ENCODE measurements at places on chromosomes 16 and 17.

GRCh38 chr17:17395885-17396284 is 80.9 kb upstream of the MED9 start:
- no peak for DNase-seq

- DNase-seq = no peak
These were observed 5.9 kb downstream of the CLEC19A start for GRCh38 chr16:19291475-19291874.

DNA sequence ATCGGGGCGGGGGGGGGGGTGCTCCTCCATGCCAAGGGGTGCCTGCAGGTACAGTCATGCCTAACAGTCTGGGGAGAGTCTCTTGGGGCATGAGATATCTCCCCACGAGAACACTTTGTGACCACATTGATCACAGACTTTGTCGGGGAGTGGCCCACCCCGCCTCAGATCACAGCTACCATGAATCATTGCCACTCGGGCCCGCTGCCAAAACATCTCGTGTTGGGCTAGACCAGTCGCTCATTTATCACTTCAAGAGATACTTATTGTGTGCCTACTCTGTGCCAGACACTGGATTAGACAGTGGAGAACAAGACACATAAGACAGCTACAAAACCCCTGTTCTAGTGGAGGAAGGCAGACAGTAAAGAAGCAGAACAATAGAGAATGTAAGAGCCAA is 72.6 kb downstream of the CLEC16A start:
- peak; percentile 81 for DNase-seq

GRCh38 chr17:80941743-80942422 is 49.8 kb upstream of the CHMP6 start:
- no peak for DNase-seq

- no peak for DNase-seq
These were observed 2.4 kb downstream of the TPPP3 start for GRCh38 chr16:67390816-67391423.

DNA sequence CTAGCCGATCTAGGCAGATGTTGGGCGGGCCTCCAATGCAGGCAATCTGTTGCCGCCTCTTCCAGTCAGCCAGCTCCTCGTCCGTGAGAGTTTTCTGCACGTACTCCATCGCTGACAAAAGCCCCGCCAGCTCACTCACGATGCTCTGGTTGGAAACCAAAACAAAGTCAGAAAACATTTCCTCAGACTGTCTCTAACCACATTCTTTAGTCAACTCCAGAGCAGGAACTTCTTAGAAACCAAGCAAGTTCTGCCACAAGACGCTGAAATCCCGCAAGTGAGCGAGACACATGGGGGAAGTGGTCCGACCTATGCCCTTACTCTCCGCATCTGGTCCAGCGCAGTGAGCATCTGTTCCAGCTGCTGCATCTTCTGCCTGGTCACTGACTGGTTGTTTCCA is 49.1 kb downstream of the STAT5A start:
- peak; percentile 84 for DNase-seq

DNA sequence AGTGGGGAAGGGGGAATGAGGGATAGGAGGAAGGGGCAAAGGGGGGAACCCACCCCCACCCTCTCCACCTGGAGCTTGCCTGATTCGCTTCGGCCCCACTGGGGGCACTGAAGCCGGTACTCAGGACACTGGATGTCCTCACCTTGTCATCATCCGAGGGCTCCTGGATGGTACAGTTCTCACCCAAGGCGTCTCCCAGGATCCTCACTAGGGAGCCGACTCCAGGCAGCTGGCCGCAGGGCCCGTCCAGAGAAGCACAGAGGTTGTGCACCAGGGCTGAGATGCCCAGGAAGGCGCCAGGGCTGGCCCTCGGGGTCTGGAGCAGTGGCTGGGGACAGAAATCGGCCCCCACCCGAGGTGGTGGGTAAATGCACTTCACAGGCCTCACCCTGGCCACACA is 92.3 kb downstream of the LITAF start:
- no peak for DNase-seq

GRCh38 chr17:42072323-42073187 is 22.2 kb upstream of the C17orf113 start:
- DNase-seq = no peak

- no peak for DNase-seq
These were observed 1.5 kb downstream of the N4BP1 start for GRCh38 chr16:48608452-48608851.

DNA sequence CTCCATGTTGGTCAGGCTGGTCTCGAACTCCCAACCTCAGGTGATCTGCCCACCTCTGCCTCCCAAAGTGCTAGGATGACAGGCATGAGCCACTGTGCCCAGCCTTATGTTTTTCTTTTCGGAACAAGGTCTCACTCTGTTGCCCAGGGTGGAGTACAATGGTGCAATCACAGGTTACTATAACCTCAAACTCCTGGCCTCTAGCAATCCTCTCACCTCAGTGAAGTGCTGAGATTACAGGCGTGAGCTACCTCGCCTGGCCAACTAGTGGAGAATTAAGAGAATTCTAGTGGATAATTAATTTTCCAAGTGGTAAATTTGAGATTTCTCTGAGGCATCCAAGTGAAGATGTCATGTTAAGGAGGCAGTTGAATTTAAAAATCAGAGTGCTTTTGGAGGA is 2.9 kb upstream of the FBXO47 start:
- no peak for DNase-seq

DNA sequence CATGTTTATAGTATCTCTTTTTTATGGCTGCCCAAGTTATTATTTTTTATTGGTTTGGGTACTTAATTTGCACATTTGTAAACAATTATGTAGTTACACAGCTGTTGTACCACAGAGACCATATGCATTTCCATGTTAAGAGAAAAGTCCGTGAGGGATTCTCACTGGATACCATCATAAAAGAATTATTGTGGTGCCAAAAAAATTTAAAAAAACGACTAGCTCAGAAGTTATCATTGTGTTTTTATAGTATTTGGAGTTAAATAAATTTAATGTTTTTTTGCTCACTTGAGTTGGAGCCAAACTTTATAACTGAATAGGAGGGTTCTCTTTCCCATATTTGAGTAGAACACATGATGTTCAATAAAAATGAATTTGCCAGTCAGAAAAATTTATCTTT is 618.7 kb downstream of the WWOX start:
- no peak for DNase-seq

DNA sequence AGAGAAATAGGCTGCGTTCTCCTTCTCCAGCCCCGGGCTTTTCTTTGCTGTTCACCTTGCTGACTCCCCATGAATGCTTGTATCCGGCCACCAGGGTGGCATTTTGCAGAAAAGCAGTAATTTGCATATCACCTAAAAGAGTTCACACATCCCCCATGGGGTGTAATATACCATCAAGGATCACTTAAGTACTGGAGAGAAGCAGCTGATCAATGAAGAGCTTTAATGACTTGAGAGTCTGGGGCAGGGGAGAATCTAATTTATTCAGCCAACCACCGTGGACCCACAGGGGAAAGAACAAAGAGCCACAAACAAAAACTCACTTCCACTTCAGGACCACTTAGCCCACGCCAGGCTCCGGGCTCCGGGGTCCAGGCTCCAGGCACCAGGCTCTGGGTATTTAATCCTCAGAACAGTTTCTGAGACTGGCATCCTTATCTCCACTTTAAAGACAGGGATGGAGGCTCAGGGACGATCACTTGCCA is 33.9 kb upstream of the SEC14L1 start:
- peak; percentile 59 for DNase-seq

DNA sequence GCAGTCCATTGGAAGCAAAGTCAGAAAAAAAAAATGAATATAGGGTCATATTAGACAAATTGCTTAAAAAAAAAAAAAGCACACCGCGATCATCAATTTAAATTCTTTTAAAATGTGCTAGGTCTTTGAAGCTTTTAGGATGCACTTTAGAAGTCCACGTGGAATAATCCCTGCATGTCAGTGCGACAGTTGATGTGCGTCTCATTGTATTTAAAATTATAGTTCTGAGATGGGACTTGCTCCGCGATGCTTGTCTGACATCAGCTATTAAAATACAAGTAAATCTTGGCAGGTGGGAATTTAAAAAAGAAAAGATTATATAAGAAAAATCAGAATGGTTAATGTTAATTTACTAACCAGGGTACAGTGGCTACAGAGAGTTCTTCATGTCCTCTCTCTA is 105.2 kb downstream of the RBFOX1 start:
- no peak for DNase-seq

GRCh38 chr17:17723354-17724261 is 42.4 kb downstream of the RAI1 start:
- peak; percentile 64 for DNase-seq

DNA sequence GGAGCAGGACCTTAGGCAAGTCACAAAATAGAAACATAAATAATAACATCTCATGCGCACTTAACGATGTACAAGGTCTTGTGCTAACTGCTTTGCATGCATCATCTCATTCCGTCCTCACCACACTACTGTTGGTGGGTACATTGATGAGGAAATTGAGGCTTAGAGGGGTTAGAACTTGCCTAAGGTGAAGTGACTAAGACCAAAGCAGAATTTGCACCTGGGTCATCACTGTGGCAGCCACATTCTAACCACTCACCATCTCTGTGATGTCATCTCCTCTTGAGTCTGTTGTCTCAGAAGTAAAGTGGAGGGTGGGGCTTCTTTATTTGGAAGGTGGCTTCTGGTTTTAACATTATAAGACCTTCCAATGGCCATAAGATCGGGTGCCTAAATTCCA is 20.4 kb upstream of the TRIM25 start:
- DNase-seq = no peak

GRCh38 chr16:66131156-66131807 is 235.2 kb upstream of the CDH5 start:
- no peak for DNase-seq

GRCh38 chr16:1938316-1938715 is 4.7 kb downstream of the MSRB1 start:
- DNase-seq = no peak

GRCh38 chr17:72206376-72206775 is 85.6 kb downstream of the SOX9 start:
- no peak for DNase-seq

DNA sequence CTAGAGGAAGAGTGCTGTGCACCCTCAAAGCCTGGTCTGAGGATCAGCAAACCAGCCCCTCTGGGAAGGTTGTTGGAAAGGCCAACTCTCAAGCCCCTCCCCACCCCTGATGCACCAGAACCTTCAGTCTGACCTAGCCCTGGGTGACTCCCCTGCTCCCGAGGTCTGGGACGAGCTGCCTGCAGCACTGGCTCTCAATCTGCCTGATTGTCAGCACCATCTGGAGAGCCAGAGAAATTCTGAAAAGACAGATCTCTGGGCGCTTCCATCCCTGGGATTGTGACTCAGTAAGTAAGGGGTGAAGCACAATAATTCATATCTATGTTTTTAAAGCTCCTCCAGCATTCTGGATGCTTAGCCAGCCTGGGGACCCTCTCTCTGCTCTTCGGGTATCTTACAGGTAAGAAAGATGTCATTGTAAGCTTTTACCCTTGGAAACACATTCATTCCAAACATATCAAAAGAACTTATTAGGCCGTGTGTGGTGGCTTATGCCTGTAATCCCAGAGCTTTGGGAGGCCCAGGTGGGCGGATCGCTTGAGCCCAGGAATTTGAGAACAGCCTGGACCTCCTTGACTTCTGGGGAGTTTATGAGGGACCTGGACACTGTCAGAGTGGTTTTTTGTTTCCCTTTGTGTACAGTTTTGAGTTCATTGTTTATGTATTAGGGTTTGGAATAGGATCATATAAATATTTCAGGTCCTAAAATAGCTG is 147.5 kb downstream of the KCNJ12 start:
- no peak for DNase-seq

- DNase-seq = no peak
These were observed 4.6 kb upstream of the PMP22 start for GRCh38 chr17:15269780-15270089.

DNA sequence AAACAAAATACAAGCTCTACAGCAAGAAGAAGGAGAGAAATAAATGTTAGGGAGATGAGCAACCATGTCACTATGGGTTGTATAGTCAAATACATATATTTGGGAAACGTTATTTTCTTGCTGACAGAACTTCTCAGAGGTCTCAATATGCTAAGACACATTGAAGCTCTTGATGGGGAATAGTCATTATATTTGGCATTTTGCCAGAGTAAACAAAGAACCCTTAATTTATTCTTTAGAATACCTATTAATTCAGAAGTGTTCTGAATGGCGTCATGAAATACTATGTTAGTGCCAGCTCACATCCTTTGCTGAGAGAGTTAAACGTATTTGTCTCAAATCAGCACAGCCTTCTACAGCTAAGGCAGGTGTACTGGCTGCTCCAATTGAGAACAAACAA is 458.9 kb downstream of the CDH13 start:
- no peak for DNase-seq

DNA sequence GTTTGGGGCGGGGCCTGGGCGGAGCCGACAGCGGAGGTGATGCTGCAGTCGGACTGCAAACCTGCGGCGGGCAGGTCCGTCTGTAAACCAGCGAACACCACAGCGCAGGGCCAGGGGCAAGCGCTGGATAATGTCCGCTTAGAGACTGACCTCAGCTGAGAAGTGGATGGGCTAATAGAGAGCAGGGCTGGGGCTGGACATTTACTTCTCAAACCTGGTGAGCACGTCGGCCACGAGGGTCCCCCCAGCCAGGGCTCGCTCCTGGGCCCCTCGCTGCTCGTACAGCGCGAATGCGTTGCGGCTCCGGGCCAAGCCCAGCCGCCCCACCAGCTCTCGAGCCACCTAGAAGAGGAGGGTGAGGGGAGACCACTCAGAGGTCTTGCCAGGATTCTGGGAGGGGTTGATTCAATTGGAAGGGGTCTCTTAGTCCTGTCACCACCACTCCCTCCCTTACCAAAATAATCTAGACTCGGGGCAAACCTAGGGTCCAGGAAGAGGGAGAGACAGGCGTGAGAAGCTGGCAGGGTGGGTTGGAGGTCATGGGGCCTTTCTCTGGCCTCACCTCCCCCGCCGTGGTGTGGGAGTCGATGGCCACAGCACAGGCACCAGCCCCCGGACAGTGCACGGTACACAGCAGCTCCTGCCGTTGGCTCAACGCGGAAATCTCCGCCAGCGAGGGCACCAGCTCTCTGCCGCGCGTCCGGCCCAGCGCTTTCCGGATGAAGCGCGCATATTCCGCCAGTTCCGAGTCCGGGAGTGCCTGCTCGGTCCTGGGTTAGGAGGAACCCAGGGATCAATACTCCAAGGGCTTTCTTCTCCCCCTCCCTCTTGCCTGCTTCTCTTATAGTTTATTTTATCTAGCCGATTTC is 5.8 kb downstream of the PLEKHH3 start:
- DNase-seq = no peak

GRCh38 chr16:4402439-4403132 is 13.8 kb downstream of the CORO7 start:
- DNase-seq = peak; percentile 92

- no peak for DNase-seq
These were observed 981 bp upstream of the CD300H start for GRCh38 chr17:74568106-74568873.

GRCh38 chr17:32142857-32143526 is 690 bp downstream of the RHOT1 start:
- DNase-seq = peak; percentile 65

DNA sequence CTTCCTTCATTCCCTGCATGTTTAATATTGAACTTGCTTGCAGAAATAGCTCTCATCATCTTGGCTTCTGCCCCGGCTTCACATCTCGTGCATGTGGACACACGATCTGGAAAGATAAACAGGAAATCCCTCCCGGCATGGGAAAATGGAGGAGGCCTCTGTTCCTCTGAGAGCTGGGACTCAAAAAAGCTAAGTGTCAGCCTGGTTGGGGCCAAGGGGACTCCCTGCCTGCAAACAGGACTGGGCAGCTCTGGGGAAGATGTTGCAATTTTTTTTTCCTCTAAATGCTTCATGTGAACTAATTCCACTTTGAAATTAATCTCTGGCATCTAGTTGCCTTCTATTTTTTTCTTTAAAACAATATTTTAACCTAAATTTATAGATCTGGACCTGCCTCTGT is 24.8 kb downstream of the ITPRIPL2 start:
- DNase-seq = no peak

GRCh38 chr17:2176499-2177169 is 121.7 kb downstream of the HIC1 start:
- no peak for DNase-seq

GRCh38 chr17:31556969-31557645 is 165.6 kb downstream of the RAB11FIP4 start:
- no peak for DNase-seq
